ENCODE measurements at places on chromosomes 7 and 10. TPM values are rescaled to one million over a fixed set of nuclear protein-coding genes. Genes with fewer than 3 reads are reported as not detected.

DNA sequence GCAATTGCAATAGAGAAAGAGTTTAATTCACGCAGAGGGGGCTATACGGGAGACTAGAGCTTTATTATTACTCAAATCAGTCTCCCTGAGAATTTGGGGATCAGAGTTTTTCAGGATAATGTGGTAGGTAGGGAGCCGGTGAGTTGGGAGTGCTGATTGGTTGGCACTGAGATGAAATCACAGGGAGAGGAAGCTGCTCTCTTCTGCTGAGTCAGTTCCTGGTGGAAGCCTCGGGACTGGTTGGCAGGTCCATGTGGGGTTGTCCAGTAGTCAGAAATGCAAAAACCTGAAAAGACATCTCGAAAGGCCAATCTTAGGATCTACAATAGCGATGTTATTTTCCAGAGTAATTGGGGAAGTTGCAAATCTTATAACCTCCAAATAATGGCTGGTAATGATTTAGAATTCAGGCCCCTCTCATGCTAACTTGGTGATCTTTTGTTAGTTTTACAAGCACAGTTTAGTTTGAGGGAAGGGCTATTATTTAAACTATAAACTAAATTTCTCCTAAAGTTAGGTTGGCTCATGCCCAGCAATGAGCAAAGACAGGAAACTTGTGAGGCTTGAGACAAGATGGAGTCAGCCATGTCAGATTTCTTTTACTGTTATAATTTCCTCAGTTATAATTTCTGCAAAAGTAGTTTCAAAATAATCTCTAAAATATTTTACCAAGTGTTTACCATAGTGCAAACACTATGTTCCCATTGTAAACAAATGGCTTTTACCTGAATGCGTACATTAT is 39.4 kb upstream of the SLC25A13 start:
- no peak for DNase-seq

The TM9SF3 gene
- polyA plus RNA-seq, result 20.3 TPM

The GPRIN2 gene
- not detected for polyA plus RNA-seq

- peak; percentile 12 for DNase-seq
Observed at GRCh38 chr10:113576852-113577251, 24.0 kb downstream of the HABP2 start.

DNA sequence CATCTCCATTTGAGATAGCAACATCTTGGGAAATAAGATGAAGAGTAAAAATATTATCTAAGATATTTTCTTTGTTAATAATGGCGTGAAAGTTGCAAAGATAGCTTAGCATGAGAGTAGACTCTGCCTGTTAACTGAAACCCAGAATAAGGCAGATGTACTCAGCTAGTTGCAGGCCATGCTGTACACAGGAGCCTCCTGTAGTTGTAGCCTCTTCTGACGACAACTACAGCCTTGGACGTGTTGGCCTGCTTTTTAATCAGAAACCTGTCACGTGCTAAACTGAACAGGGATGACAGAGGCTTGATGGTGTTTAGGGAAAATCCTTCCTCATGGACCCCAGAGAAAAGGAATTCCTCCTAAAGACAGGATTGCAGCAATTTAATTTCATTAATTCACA is 155.1 kb upstream of the TMEM229A start:
- no peak for DNase-seq

The ATG9B gene
- polyA plus RNA-seq, result 1.1 TPM

DNA sequence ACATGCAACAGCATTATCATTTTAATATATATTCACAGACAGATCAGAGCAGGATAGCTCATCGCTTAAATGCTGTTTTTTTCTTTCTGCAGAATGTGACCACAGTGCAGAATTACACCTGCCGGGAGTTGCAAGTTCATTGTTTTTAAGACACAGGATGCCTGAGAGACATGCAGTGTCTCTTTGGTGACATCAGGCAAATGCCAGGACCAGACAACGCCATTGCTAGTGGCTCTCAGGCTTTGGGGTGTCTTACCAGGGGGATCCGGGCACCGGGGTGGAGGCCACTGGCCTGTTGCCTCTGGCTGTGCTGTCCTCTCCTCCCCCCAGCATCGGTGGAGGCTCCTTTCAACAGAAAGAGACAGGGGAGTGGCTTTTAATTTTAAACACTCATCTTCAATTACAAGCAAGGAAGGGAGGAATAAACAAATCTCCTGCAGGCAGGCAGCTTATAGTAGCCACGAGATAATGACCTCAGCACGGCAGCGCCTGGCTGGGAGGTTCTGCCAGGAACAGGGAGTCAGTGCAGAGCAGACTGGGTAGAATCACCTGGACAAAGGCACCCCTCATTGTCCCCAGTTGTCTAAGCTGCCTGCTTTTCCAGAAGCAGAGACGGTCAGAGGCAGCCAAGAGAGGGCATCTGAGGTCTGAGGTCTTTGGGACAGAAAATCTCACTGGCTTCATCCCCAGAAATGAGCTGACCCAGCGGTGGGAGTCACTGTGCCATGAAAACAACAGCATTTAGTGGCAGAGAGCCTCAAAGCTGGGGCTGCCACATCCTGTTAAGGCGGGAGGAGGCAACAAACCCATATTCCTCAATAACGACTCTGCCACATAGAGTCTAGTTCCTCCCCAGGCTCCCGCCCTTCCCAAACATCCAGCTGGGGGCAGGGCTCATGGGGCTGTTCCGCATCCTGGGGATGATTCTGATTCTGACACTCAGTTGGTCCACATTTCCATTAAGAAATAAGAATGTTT is 148.4 kb downstream of the TCERG1L start:
- no peak for DNase-seq

DNA sequence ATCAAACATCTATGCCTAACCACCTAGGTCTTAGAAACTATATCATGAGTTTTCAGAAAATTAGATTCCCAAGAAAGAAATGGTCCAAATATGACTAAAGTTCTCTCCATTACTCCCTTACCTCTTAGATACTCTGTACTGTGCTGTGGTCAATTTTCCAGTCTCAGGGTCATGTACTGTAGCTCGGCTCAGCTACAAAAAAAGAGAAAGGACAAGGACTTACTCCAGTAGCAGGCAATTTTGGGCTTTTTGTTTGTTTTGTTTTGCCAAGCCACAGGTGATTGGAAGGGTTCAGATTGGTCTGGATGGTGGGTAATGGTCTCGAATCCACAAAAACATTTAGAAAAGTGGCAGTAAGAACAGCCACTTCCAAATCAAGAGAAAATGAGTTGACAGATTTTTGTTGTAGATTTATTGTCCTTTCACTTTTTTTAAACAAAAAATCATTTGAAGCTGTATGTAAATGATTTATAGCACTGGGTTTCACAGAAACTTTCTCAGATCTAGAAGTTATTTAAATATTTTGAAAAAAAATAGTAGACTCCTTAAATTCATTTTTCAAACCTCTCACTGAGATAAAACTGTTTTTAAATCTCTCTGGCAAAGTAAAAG is 52.8 kb downstream of the P4HA1 start:
- DNase-seq, result no peak

- no peak for DNase-seq
Observed at GRCh38 chr7:135733603-135734342, 5.8 kb upstream of the SLC13A4 start.

- peak; percentile 55 for DNase-seq
Observed at GRCh38 chr10:113071446-113071845, 121.4 kb downstream of the TCF7L2 start.

- DNase-seq, result no peak
Observed at GRCh38 chr10:17386616-17387075, 67.7 kb downstream of the ST8SIA6 start.

The LRRC72 gene
- not detected for polyA plus RNA-seq

GRCh38 chr7:93301736-93302135 is 69.6 kb downstream of the VPS50 start:
- no peak for DNase-seq

DNA sequence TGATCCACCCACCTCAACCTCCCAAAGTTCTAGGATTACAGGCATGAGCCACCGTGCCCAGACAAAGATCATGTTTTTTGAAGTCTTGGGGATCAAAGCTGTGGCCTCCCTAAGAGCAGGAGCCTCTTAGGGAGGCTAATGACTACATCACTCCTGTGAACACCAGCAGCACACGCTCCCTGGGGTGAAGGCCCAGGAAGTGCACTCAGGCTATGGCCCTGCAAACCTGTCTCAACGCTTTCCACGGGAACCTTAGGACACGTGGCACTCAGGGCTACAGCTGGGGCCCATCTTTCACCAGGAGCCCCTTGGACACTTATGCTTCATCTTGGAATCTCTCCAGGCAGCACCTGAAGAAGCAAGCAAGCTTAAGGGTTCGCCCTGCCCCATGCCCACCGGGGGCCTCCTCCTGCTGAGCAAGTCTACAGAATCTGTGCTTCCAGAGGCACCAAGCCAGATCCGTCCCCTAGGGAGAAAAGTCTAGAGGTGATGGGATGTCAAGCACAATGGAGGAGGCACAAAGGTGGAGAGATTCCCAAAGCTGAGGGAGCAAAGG is 18.4 kb downstream of the VSTM4 start:
- no peak for DNase-seq

GRCh38 chr7:106599343-106599698 is 61.6 kb downstream of the CCDC71L start:
- no peak for DNase-seq

GRCh38 chr10:123854003-123854402 is 37.6 kb downstream of the CPXM2 start:
- no peak for DNase-seq

DNA sequence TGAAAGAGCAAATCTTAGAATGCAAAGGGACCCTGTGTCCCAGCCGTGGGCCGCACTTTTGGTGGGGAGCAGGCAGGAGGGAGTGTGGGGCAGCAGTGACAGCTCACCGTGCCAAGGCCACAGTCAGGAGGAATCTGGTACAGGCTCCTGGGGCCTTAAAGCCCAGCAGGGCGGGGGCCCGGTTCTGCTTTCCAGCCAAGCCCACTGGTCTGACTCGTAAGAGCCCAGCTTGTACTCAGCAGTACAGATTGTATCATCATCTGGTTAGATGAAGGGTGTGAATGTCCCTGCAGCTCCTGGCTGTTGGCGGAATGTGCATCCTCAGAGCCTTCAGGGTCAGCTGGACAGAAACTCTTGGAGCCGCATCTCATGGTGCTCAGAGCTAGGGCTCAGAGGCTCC is 30.5 kb upstream of the TRIM8 start:
- DNase-seq, result peak; percentile 55

- no peak for DNase-seq
Observed at GRCh38 chr10:35922876-35923600, 280.9 kb upstream of the FZD8 start.

DNA sequence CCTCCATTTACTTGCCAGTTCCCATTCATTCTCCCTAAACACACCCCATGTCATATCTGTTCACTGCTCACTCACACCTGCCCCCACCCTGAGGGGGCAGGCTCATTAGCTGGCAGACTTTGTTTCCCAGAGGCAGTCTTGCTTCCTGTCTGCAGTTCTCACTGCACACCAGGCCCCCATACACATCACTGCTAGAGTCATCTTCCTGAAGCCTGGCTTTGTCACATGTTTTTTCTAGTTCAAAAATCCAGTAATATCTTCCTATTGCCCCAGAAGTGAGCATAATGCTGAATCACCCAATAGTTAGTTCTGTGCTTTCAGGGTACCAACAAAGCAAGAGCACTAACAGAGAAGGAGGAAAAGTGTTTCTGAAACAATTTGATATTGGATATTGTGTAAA is 1.9 kb downstream of the LRRC72 start:
- DNase-seq, result peak; percentile 22

All from IMR-90 (cell line).